ENCODE measurements at places on chromosomes 2 and 18.

- DNase-seq: no peak
Observed at GRCh38 chr2:28267282-28267681, 125.4 kb upstream of the FOSL2 start.

GRCh38 chr2:45207101-45207500 is 197.8 kb upstream of the SIX2 start:
- DNase-seq: no peak

- DNase-seq: no peak
Observed at GRCh38 chr2:234027641-234028040, 22.9 kb upstream of the SPP2 start.

DNA sequence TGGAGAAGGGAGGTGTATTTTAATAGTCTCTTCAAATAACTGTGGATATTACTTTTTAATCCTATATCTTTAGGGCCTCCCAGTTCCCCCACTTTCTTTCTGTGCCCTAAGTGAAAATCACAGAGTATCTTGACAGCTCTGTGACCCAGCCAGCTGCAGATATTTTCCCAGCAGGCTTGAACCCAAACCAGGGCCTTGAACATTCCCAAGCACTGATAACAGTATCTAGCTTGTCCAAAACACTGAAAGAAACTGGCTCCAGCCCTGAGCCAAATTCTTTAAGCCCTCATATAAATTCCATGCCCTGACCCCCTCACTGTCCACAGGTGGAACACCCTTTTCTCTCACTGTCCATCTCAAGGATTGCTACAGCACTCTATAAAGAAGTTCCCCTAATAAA is 388.1 kb upstream of the CHAC2 start:
- no peak for DNase-seq

All from NT2/D1 (cell line).